ENCODE measurements at places on chromosomes 12 and 14.

- DNase-seq: no peak
These were observed 314 bp upstream of the HOTAIR start for GRCh38 chr12:53975064-53975471.

DNA sequence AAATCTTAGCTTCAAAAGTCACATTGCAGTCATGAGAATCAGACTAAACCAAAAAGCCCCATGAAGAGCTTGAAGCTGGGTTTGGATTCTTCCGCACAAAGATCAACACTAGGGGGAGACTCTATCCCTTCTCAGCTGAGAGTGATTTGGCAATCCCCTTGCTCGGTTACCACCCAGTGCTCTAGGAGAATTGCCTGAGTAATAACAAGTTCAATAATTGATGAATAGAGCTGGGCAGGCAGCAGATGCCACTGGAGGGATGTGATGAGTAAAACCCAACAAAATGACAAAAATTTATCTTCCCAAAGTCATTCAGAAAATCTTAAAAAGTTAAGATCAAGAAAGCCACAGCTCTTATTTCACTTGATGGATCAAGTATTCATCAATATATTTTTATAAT, 185.6 kb upstream of the ARID2 start:
- peak; percentile 84 for DNase-seq

DNA sequence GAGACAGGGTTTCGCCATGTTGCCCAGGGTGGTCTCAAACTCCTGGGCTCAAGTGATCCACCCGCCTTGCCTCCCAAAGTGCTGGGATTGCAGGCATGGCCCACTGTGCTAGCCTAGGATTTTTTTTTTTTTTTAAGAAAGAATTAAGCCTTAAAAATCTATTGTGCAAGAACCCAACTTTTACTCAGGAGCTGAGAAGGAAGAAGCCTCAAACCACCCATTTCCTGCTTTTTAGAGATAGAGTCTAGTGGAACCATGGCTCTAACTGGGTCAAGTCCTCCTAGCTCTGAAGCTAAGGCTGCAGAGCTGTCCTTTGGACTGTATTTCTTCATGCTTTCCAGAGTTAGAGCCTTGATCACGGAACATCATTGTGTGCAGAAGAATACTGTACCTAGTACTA, 1.3 kb upstream of the TSFM start:
- DNase-seq: no peak

DNA sequence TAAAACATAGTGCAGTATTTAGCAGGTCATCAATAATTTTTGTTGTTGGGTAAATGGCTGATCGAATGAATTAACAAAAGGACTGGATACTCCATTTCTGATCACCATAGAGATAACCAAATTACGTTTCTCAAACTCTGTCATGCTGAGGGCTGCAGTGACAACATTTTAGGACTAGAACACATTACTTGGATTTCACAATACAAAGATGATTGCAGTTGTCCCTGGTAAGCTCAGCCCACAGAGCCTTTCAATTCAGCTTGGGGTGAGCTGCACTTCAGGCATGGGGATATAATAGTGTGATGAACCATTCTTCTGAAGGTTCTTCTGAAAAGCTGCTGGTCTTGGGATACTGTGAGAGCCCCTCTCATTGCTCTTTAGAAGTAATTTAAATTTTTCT, 74.3 kb downstream of the FAR2 start:
- DNase-seq: no peak

DNA sequence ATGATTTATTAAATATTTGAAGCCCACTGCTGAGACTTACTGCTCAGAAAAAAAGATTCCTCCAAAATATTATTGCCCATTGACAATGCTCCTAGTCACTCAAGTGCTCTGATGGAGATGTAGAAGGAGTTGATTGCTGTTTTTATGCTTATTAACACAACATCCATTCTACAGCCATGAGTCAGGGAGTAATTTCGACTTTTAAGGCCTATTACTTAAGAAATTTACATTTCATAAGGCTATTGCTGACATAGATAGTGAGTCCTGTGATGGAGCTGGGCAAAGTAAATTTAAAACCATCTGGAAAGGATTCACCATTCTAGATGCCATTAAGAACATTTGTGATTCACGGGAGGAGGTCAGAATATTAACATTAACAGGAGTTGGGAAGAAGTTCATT, 5.2 kb downstream of the KCNJ8 start:
- no peak for DNase-seq

DNA sequence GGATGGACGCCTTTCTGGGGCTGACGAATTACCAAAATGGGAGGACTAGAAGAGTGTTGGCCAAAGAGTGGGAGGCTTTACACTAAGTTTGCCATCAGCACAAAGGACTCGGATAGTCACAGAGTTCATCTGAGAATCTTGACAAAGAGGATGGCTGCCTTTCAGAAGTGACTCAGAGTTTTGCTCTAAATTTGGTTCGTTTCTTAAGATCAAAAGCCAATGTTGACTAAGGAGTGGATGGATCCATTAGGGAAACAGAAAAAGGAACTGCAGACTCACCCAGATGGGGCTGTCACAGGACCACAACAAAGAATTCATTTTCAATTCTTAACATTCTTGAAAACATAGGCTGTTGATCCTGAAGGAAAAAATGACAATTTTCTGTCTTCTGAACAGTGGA, 81.3 kb upstream of the DUSP6 start:
- DNase-seq: no peak

DNA sequence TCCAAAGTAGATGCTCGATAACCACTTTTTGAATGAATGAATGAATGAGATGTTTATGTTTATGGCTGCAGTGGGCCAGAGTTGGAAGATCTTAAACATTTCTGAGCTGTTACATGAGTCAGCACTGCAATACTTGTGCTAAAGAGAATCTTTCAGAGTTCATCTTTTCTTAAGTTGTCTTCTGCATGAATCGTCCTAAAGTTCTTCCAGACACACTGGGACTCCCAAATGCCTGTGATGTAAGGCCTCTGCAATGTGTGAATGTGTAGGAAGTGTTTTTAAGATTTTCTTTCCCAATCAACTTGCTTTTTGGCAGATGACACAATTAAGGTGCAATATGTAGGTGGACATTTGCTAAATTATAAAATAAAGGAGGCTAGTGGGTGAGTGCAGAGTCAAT, 50.3 kb upstream of the TRIM9 start:
- no peak for DNase-seq

DNA sequence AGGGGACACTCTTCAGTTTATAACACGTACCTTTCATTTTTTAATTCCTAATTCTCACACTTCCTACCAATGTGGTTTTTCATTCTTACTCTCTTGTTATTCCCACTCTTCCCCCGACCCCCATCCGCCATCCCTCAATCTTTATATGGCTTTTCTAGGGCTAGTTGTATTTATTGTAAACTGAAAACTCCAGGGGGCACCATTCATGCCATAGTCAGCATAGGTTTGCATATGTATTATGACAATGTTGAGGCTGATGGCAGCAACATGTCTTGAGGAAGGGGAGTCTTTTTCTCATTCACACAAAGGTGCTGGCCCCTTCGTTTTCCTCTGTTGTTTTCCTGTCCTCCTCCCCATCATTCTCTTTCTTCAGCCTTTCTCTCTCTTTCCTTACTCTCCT, 27.7 kb upstream of the LTA4H start:
- DNase-seq: no peak

GRCh38 chr12:24562771-24563431, 386.0 kb downstream of the BCAT1 start:
- DNase-seq: peak; percentile 27

GRCh38 chr12:74584483-74585062, 46.9 kb downstream of the ATXN7L3B start:
- no peak for DNase-seq

- no peak for DNase-seq
These were observed 6.8 kb downstream of the CEP170B start for GRCh38 chr14:104871656-104872468.

GRCh38 chr12:45575823-45576475, 153.6 kb upstream of the ARID2 start:
- DNase-seq: peak; percentile 51

- no peak for DNase-seq
These were observed 43.7 kb upstream of the PHC1 start for GRCh38 chr12:8870586-8870985.

DNA sequence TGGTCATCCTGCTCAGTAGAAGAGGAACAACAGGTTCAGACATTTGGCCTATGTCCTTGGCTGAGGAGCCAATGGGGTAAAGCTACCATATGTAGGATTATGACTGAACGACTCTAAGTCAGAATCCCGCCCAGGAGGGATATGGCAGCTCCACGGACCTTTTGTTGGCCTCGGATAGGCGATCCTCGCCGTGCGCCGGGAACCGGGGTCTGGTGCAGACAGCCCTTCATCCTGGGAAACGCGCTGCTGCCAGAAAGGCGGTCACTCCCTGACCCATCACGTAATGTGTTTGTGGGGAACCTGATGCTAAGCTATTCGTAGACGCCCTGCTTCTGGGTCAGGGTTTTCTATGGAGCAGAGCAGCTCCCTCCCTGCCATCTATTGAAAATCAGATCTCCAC, 178.9 kb upstream of the ALG10B start:
- DNase-seq: no peak

- no peak for DNase-seq
These were observed 26.7 kb downstream of the GALNT9 start for GRCh38 chr12:132302466-132303358.

All from pons (tissue), 1 donor.